ENCODE measurements at places on chromosomes 7 and 10.

DNA sequence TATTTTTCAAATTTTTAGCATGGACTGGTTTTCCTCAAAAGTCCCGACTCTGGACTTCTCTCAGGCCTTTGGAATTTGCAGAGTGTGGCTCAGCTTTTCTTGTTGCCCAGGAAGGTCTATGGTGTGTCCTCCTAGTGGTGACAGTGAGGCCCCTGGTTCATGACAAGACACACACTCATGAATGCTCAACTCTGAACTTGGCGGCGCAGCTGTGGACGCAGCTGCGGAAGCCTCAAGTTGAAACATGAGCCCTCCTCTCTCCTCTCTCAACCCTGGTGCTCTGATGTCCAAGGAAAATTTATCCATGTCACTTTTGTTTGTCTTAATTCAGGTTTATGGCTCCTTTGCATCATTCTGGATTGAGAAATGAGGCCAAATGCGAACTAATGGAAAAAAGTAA is 183.9 kb downstream of the HECW1 start:
- DNase-seq = no peak

DNA sequence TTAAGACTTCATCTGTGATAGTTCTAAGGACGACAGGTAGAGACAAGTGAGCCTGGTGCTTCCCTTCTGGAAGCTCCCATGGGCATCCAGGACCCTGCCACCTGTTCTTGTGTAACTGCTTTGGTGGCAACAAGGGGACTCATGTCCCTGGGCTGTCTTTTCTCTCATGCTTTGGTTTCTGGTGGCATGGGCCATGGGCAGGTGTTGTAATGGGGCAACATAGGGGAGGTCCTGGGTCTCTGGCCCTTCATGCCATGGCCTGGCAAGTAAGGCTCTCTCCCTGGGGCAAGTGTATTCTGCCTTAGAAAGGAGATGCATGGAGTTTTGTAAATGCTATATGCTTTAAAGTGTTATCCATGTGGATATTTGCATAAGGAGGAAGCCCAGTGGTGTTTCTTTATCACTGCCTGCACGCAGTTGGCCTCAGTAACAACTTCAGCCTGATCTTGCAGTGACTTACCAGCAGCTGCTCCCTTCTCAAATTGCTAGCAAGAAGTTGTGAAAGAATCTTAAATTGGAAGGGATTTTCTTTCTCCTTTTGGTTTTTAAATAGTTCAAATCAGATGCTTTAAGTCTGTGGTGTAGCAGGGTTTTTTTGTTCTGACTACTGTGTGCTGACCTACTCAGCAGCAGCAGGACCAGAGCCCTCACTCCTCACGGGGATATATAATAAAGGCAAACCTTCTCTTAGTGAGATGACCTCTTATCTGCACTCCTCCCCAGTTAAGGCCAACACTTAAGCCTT is 39.9 kb downstream of the OGDH start:
- no peak for DNase-seq

DNA sequence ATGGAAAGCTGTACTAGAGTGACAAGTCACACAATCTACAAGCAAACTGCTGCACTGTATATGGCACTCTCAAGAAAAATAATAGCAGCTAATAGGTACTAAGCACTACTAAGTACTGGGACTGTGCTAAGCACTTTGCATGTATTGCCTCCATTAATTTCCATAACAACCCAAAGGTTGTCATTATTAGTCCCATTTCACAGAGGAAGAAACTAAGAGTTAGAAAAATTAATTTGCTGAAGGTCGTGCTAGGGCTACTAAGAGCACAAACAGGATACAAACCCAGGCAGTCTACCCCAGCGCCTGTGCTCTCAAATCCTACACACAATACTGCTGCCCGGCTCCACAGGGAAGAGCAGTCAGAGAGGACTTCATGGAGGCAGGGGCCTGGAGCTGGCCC is 51.7 kb downstream of the DLG5 start:
- no peak for DNase-seq

- DNase-seq = no peak
Observed at GRCh38 chr10:72080042-72080975, 8.0 kb downstream of the SPOCK2 start.

DNA sequence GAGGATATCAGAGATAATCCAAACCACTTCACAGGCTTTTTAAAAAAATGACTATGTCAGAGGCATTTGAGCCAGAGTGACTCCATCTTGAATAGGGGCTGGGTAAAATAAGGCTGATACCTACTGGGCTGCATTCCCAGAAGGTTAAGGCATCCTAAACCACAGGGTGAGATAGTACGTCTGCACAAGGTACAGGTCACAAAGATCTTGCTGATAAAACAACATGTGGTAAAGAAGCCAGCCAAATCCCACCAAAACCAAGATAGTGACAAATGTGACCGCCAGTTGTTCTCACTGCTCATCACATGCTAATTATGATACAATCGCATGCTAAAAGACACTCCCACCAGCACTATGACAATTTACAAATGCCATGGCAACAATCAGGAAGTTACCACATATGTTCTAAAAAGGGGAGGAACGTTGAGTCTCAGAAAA is 177.5 kb downstream of the RAPGEF5 start:
- no peak for DNase-seq

DNA sequence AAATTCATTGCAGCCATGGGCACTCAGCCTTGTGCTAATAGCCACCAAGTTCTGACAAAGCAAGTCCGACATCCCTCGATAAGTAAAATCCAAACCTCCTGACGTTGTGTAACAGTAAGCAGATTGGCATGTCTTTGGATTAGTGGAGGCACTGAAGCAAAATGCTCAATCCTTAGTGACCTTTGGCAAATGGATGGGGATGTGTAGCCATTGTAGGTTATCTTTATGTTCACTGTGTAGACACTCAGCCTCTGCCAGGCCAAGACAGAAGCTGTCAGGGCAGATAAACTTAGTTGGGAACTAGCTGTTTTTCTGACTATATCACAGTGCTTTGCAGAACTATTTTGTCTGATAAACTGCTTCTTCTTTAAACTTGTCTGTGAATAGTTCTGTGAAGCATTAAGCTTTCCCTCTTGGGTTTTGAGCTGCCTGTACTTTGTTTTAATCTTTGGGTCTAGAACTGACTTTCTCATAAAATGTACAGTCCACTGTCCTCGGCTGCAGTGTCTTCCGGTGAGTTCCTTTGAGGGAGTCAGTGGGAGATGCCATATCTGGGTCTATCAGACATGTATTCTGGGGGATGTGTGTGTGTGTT is 220.8 kb downstream of the LRMDA start:
- DNase-seq = no peak

DNA sequence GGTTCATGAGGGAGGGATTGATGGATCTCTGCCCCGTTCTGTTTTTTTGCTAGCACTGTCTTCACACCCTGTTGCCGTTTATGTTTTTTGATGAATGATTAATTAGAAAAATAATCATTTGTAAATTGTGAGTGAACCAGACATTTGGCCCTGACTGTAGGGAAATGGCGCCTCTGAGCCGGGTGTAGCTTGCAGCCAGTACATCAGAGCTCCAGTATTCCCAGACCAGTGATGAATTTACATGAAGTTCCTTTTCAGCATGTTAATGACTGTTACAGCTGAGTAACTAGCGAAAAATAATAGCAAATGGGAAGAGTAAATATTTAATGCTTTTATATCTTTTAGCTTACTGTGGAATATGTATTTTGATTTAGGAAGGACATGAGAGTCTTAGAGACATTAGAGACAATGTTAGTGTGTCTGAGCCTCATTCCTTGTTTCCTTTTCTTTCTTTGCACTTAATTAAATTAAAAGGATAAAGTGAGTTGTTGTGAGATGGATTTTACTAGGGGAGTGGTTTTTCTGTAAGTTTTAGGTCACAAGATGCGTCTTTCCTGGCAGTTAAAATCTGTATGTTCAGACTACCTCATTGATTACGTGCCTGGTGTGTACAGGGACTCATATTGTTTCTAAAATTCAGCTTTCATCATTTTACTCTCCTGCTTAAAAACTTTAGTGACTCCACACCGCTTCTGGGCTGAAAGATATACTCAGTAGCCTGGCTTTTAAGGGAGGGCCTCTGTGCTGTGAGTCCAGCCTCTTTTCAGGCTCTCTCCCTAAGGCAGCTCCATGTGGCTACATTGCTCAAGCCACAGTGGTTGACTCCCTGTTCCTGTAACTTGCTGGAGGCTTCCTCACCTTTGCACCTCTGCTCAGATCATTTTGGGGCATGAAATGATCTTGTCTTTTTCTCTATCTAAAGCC is 86.4 kb downstream of the AUTS2 start:
- DNase-seq = no peak

DNA sequence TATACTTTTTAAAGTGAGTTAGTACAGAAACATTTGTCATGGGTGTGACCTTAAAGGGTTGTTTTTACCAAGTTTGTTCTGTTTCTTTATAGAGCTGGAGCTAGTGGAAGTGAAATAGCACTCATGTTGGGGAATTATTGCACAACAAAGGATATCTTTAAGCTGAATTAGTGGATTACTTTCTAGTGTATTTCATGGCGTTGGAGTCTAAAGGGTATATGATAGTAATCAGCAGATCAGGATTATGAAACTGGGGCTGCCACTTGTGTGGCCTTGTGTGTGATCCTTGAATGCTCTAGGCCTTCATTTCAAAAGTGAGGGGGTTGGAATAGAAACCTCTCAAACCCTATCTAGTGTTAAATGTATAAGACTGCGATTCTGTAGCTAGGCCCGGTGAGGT is 123.6 kb downstream of the LYZL1 start:
- no peak for DNase-seq

DNA sequence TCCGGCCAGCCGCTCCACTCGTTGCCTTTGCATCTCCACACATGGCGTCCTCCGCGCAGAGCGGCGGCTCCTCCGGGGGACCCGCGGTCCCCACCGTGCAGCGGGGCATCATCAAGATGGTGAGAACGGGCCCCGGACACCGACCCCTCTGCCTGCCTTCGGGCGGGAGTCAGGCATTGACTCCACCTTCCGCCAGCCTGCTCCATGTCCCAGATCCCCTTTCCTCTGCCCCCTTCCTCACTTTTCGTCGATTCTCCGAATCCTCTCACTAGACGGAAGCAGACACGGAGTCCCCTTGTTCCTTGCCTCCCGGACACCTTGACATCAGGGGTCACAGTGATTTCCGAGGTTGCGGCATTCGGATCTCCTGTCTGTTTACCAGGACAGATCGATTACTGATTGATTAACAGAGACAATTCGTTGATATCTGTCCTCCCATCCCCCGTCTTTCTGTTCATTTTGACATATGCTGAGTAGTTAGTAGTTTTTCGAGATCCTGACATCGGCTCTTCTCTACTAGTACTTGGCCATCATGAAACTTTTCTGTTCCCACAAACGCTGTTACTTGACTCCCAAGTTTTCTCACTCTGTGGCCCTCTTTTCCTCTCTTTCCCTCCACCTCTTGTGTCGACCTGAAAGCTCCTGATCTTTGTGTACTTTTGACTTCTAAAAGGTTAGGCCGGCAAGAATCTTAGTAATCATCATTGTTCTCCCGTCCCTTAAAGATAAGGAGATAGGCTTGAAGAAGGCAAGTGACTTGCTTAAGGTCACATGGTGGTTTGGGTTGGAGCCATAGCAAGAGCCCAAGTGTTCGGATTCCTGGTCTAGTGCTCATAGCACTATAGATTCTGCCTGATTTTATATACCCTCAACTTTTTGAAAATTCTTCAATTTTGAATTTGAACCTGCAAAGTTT is 597 bp downstream of the SND1 start:
- DNase-seq = peak; percentile 29

- DNase-seq = peak; percentile 99
Observed at GRCh38 chr7:47669178-47669891, 87.4 kb upstream of the TNS3 start.

- DNase-seq = no peak
Observed at GRCh38 chr7:16115374-16115773, 306.0 kb downstream of the CRPPA start.

- DNase-seq = no peak
Observed at GRCh38 chr7:109101332-109101731, 531.7 kb downstream of the DNAJB9 start.

DNA sequence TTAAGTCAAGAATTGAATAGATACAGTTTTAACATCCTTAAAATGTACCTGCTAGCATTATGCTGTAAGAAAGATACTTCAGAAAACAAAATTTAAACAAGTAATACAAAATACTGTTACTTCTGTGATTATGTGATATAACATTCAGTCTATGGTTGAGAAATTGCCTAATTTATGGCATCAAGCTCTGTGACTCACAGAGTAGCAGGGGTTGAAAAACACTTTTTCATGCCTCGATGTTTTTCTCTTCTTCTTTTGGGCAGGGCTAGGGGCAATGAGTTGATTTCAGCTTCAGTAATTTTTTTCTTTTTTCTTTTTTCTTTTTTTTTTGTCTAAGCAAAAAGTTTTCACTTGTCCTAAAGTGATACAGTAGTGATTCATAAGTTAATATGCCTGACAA is 209.2 kb downstream of the MBL2 start:
- no peak for DNase-seq
